ENCODE measurements at places on chromosomes 3 and 15.

DNA sequence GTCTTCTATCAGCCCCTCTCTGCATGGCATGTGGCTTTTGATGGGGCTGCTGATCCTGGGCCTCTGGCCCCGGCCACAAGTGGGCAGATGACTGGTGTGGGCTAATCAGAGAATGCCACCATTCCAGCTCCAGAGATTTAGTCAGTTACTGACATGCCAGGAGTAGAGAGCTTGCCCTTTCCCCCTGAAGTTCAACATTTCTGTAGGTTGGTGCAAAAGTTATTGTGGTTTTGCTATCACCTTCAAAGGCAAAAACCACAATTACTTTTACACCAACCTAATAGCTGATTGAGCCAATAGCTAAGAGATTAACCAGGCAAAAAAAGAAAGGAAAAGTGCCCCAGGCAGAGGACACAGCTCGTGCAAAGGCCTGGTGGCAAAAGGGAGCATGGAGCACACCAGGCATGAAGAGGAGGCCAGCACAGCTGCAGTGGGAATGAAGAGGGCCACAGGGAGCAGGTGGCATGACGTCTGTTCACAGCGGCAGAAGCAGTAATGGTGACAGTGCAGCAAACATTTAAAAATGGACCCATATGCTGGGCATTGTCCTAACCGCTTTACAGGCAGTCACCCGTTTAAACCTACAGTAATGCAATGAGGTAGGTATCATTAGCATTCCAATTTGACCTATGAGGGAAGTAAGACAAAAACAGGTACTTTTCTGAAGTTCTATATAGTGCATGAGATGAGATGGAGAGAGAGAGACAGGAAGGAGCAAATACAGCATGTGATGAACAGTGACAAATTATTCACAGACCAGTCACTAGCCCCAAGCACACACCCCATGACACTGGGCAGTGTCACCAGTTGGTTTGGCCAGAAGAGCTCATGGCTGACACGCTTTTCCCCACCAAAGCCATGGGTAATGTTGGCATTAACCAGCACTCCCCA lies 373.0 kb upstream of the PROK2 start:
- no peak for DNase-seq

DNA sequence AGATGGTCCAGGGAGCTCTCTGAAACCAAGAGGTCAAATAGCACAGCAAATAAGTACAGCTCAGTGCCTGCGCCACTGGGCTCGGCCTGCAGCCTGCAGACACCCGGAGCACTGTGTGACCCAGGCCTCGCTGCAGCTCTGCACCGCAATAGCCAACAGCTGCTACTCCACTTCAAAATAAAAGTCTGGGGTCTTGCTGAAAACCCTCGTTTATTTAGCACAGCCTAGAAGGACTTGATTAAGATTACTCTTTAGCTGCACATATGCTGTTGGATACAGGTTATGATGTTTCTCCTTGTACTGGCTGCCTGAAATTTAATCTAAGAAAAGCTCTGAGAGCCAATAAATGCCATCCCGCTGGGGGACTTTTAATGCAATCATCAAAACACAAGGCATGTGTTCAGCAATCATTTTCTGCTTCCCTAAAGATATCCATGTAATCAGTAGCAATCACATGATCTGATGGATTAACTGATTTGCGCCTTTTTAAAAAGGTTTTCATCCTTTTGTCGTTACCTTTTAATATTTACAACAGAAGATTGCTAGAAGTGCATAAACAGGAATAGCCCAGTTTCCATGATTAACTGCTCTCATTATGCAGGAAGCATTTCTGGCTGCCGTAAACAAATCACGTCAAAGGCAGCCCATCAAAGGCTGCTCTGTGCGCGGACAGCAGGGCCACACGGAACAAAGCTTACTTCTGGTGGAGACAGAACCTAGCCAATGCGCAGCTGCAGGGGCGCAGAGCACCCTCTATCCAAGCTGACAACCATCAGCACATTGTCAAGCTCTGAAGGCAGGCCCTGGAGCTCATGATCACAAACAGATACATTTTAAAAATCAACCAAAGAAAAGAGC lies 58.8 kb downstream of the CLASP2 start:
- no peak for DNase-seq

DNA sequence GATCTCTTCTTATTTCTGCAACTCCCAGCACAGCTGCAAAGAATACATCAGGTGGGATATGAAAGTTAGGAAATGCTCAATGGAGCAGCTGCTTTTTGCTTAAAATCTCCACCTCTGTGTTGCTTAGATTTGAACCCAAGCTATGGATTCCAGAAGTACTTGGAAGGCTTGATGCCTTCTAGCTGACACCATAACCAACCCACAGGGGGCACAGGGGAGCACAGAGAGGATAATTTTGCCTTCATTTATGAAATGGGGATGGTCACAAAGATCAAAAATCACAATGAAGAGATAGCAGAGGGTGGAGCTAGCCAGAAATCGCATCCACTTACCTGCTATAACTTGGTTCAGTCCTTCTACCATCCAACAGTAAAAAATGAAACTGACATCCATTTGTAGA lies 75.7 kb downstream of the DUT start:
- DNase-seq: no peak

GRCh38 chr3:139978966-139979365 lies 44.0 kb downstream of the CLSTN2 start:
- DNase-seq: no peak

DNA sequence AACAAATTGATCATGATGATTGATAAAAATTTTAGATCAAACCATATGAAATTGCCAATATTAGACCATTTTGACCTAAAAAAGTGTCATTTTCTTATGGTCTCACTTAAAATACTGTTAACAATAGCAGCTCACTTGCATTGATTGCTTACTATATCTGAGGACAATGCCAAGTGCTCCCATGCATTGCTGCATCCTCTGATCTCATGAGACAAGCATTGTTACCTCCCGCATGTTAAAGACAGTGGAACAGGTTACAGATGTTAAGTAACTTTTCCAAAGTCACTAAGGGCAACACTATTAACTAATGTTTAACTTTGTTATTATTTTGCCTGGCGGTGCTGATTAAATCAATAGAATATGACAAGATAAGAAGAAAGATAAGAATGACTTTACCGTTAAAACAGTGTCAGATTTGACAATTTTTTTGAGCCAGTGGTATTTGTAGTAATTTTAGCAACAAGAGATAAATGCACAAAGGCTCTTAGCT lies 69.3 kb downstream of the PPM1L start:
- DNase-seq: no peak

Data from activated T-cell treated with anti-CD3 and anti-CD28 coated beads for 24 hours (primary cell).